ENCODE measurements at places on chromosomes 1 and 21.
A peak's percentile ranks its signal among the peaks of the same experiment; 100 is the strongest.

GRCh38 chr1:2606396-2606880, 19.9 kb downstream of the PRXL2B start:
- DNase-seq: no peak

GRCh38 chr1:232218955-232219865, 410.7 kb downstream of the SIPA1L2 start:
- no peak for DNase-seq

GRCh38 chr21:45856442-45856841, 125.1 kb upstream of the COL6A1 start:
- DNase-seq: no peak

- DNase-seq: no peak
Observed at GRCh38 chr1:111517469-111518225, 14.2 kb upstream of the ADORA3 start.

- DNase-seq: peak; percentile 57
Observed at GRCh38 chr21:34129039-34129891, 55.9 kb downstream of the MRPS6 start.

DNA sequence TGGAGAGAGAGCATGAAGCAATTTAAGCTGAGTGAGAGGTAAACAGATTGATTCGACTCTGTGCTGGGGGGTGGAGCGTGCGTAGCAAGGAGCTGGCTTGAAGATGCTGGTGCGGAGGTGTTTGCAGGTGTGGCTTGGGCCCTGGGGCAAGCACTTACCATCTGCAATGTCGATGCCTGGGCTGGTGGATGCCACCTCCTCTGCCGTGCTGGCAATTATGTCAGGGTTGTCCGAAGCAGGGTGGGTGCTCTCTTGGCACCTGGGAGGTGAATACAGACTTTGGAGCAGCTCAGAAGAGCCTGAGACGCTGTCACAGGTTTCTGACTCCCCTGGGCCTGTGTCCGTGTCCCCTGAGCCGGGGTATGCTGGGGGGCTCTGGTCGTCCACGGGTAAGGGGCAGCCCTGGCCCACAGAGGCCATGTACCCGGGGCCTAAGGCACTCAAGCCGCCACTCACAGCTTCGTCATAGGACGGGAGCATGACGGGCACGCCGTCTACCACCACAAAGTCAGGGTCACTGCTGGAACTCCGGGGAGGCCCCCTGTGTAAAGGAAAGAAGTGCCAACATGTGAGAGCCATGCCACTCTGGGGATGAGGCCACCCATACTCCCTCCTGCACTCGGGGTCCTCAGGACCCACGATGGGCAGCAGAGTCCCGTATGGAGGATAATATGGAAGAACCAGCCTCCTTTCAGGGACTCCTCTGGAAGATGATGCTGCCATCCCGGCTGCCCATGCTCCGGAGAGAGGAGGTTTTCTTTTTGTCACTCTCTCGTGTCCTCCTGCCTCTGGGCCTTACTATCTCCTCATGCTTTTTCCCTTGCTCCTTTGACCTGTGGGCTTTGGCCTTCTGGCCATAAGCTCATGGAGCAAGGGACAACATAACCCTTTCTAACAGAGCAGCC, 80.3 kb upstream of the TLR5 start:
- no peak for DNase-seq

All from stimulated activated CD4-positive, alpha-beta T cell treated with anti-CD3 and anti-CD28 coated beads, Interleukin-12 subunit alpha, Interleukin-12 subunit beta, amount 100 ng/mL, for 4 hours (primary cell).